ENCODE measurements at places on chromosomes 7 and 10.
A peak's percentile ranks its signal among the peaks of the same experiment; 100 is the strongest.

GRCh38 chr7:39468808-39469374 lies 97.3 kb upstream of the YAE1 start:
- DNase-seq: no peak

GRCh38 chr10:69124563-69125268 lies 738 bp downstream of the VPS26A start:
- DNase-seq: no peak

- DNase-seq: no peak
Observed at GRCh38 chr7:94425546-94425945, 30.9 kb downstream of the COL1A2 start.

DNA sequence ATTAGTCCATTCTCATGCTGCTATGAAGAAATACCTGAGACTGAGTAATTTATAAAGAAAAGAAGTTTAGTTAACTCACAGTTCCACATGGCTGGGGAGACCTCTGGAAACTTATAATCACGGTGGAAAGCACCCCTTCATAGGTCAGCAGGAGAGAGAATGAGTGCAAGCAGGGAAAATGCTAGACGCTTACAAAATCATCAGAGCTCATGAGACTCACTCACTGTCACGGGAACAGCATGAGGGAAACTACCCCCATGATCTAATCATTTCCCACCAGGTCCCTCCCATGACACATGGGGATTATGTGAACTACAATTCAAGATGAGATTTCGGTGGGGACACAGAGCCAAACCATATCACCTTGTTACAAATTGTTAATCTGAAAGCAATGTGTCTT lies 15.8 kb downstream of the TAS2R39 start:
- DNase-seq: no peak

- no peak for DNase-seq
Observed at GRCh38 chr7:42671627-42672026, 240.2 kb downstream of the C7orf25 start.

DNA sequence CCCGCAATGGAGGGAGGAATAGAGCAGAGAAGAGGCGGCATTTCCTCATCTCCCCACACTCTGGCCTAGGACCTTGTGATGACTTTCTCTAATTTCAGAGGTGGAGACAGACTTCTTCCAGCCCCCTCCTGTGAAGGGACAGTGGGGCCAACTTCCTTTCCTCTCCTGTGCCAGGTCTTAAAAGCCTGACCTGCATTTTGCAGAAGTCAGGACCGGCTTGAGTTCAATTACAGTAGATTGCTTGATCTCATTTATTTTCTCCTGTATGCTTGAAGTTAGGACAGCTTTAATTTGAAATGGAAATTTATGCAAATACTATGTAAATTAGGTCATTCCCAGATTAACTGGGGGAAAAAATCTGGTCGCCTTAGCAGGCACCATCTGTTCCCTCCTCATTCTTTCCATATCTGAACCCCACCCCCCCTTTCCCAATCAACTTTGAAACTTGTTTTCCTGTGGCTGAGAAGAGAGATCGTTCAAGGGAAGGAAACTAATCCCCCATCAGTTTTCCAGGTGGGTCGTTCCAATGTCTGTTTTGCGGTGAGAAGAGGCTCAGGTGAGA lies 57.1 kb downstream of the SYPL1 start:
- no peak for DNase-seq

GRCh38 chr7:2873686-2874551 lies 29.8 kb upstream of the GNA12 start:
- peak; percentile 79 for DNase-seq

- DNase-seq: no peak
Observed at GRCh38 chr7:44631458-44632115, 25.2 kb downstream of the OGDH start.

- DNase-seq: no peak
Observed at GRCh38 chr10:77680811-77681210, 43.2 kb upstream of the KCNMA1 start.

DNA sequence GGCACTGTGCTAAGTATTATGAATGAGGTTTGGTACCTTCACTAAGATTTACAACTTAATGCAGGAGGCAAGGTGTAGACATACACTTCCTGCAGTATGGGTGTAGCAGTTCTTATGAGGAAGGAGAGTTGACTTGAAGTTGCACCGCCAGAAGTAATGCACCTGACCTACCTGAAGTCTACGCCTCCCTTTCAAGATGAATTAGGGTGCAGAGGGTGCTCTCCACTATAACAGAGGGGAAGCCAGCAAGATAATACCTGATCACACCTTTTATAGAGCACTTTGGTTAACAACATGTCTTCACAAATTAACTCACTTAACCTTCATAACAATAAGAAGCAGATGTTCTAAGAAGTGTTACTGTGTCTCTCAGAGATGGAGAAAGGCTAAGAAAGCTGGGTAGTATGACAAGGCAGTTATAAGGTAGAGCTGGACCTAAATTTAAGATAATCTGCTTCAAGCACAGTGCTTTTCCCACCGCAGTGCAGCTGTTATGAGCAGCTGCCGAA lies 552 bp upstream of the RAB18 start:
- DNase-seq: no peak

- no peak for DNase-seq
Observed at GRCh38 chr10:15124908-15125307, 27.8 kb downstream of the RPP38 start.

DNA sequence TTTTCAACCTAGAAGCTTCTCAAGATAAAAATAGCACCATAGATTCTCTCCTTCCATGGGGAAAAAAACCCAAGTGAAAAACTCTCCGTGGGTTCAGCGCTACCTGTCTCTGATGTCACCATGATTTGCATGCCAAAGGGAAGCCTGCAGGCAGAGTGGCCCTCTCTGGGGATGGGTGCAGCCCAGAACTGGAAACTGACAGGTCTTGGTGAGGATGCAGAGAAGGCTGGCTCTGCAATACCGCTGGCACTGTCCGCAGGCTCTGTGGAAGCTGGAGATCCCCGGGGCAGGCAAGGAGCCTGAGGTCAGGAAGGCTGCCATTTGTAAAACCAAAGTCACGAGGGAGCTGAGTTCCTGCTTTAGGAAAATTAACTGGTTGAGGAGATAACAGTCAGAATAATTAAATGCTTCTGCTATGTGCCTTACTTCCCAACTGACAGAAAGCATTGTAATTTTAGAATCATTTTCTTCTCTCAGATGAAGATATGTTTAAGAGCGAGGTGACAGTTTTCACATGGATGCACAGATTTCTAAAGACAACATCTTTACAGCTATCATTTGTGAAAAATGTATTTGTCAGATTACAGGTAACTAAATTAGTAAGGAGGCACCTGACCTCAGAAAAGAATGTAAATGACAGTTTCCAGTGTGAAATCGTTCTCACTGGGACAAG lies 731.5 kb upstream of the FZD8 start:
- no peak for DNase-seq

Measured in SHP77 (cell line).